ENCODE measurements at places on chromosomes 7 and 10.

DNA sequence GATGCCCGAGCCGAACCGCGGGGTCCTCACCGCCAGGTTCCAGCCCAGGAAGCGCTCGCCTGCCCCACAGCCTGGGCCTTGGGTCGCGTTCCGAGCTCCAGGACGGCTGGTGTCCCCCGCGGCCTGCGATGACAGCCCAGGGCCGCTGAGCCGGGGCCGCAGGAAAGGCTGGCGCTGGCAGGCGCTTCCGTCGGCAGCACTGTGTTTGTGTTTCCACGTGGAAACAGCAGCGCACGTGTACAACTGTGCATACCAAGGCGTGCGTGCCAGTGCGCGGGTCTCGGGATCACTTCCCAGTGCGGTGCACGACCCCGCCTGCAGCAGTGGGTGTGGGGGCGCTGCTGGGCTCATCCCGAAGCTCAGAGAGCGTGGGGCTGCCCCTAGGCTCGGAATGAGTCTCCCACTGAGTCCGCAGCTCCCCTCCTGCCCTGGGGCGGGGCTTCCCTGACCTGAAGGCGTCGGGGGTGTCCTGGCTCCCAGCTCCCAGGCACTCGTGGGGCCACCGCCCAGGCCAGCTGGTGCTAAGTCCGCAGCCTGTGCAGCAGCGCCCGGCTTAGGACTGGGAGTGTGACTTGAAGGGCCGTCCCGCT is 17.2 kb downstream of the AP5Z1 start:
- peak; percentile 61 for DNase-seq

DNA sequence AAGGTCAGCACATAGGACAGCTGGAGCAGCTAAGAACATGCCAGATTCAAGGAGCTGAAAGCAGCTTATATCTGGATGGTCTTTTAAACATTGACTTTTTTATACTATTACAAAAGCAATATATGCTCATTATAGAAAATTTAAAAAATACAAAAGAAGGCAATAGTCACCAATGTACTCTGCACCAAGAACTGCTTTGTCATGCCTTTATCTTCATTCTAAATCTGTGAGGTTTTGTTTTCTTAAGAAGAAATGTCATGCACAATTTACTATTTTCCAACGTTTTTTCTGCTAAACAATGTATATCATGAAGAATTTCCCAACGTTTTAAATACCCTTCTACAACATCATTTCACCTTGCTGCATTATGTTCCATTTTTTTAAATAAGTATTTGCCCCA is 2.8 kb downstream of the LIPM start:
- peak; percentile 57 for DNase-seq

DNA sequence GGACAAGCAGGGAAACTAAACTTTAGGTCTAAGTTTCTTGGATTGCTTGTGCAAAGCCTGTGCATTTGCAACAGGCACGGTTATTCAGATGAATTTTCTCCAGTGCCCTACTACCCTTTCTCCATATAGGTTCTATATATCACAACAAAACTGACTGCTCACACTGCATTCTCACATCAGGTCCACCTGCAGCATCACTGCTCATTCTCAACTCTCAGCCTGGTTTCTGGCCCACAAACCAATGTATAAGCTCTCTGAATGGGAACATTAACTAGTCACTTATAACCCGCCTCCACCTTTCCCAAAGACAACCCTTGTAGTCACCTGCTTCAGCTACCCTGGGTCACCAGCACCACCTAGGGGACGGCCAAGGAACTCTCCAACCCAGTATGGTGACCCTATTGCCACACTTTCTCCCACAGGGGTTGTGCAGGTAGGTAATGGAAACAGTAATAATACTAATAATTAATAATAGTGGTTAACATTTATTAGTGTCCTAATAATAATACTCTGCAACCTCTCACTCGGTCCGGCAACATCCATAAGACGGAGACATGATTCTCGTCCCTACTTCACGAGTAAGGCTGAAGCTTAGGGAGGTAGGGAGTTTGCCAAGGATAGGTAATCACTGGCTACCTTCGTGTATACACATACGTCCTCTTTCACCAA is 97.3 kb downstream of the CLEC2L start:
- peak; percentile 63 for DNase-seq

- DNase-seq: no peak
Measured at GRCh38 chr7:22268884-22269421, 88.0 kb downstream of the RAPGEF5 start.

GRCh38 chr10:96673318-96674099 is 46.8 kb downstream of the PIK3AP1 start:
- peak; percentile 89 for DNase-seq

- no peak for DNase-seq
Measured at GRCh38 chr10:97539523-97540200, 32.9 kb upstream of the ANKRD2 start.

DNA sequence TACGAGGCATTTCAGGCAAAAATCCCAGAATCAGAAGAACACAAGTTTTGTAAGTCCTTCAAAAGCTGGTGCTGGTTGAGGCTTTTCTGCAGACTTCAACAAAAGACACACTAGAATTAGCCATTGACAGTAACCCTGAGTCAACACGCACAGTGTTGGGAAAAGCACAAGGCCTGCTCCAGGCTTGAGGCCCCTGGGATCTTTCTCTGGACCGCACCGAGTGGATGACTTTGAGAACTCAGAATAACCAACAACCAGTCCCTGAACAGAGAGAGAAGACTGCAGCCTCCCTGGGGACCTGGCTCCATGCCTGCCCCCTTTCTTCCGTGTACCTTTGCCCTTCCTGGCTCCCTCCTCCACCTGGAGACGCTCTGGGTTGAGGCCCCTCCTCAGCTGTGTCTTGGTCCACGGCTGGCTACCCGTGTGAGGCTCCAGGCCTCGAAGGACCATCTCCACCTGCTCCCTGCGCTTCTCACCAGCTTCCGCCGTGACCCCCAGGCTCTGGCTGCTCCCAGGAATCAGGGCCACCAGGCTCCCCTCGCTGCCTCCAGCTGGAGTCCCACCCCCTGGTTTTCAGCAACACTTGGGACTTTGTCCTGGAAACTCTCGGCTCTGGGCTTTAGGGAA is 28.4 kb downstream of the DIP2C start:
- DNase-seq: no peak

DNA sequence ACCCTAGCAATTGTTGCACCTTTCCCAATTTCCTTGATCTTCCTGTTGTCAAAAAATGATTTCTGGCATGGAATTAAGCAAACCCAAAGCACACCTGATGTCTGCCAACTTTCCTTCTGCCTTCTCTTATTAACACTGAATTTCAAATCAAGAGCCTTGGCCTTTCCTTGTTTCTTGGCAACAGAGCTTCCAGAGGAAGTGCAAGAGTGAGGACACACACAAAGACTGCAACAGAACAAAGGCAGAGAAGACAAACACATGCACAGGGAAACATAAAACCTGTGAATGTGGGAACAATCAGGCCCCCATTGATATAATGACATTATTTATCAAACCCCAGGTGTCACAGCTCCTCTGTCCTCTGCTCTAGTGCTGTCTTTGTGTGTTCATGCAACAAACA is 73.0 kb upstream of the IL6 start:
- DNase-seq: no peak

GRCh38 chr10:111560027-111560426 is 483.2 kb downstream of the ADRA2A start:
- no peak for DNase-seq

DNA sequence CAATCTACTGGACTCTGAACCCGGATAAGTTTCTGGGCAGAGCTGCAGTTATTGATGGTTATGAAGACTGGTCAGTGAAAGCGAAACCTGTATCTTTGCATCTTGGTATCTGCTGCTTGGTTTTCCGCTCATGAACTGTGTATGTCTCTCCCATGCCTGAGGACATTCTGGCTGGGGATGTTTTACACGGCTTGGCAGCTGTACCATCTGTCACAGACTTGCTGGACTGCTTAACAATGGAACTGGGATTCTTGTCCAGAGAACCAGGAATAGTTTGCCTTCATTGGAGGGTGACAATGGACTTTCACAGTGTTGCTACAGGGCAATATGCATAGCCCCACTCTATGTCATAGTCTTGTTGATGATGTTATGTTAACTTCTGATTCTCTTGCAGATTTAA is 119.9 kb upstream of the TMEM106B start:
- no peak for DNase-seq

DNA sequence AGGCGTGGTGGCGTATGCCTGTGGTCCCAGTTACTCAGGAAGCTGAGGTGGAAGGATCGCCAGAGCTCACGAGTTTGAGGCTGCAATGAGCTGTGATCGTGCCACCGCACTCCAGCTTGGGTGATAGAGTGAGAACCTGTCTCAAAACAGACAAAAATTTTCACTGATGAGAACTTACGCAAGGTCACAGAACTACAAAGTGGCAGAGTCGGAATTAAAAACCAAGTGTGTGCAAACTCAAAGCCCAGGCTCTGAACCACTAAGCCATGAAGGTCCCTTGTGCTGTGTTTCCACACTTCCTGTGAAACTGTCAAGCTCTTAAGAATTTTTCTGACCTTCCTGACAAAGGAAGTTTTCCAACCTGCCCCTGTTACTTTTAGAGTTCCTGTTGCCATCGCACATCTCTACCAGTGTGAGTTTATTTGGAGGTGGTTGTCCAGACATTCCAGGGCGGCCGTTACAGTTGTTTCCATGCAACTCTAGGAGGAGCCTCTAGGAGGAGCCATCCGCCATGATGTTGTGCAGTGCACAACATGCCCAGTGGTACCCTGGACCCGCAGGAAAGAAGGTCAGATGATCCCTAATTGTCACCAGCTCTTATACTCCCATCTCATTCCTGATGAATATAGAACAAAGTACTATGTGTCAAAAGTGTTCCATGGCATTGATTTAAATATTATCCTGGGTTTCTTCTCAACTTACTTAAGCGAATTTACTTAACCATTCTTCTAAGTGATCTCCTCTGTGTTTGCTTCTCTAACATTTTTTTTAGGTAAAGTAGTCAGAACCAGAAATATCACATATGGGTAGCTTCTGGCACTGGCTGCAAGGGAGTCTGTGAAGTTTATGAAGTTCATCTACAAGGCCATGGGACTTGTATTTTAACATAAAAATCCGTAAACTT is 49.0 kb upstream of the LYZL1 start:
- peak; percentile 55 for DNase-seq

- no peak for DNase-seq
Measured at GRCh38 chr10:8051851-8052257, 2.6 kb upstream of the GATA3 start.

GRCh38 chr7:25586513-25586912 is 358.2 kb upstream of the NPVF start:
- DNase-seq: peak; percentile 43

- DNase-seq: no peak
Measured at GRCh38 chr10:10788761-10789160, 228.9 kb upstream of the CELF2 start.

GRCh38 chr10:84333864-84334451 is 5.6 kb downstream of the CCSER2 start:
- peak; percentile 82 for DNase-seq

GRCh38 chr7:106309362-106309761 is 24.6 kb upstream of the NAMPT start:
- no peak for DNase-seq

GRCh38 chr7:9013940-9014339 is 580.5 kb downstream of the NXPH1 start:
- no peak for DNase-seq

GRCh38 chr10:122476333-122476695 is 15.0 kb downstream of the HTRA1 start:
- no peak for DNase-seq

DNA sequence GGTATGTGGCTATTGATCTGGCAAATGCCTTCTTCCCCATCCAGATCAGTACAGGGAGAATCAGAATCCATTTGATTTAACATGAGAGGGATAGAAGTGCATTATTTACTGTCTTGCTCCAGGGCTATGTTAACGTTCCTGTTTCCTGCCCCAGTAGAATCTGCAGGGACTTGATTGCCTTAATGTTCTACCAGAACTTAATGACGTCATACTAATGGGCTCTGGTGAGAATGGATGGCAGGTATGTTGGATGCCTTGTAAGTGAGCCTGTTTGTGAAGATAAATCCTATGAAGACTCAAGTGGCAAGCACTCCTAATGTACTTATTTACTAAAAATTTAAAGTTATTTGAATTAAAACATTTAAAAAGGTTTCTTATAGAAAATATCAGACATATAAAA is 44.5 kb upstream of the CHCHD3 start:
- no peak for DNase-seq

DNA sequence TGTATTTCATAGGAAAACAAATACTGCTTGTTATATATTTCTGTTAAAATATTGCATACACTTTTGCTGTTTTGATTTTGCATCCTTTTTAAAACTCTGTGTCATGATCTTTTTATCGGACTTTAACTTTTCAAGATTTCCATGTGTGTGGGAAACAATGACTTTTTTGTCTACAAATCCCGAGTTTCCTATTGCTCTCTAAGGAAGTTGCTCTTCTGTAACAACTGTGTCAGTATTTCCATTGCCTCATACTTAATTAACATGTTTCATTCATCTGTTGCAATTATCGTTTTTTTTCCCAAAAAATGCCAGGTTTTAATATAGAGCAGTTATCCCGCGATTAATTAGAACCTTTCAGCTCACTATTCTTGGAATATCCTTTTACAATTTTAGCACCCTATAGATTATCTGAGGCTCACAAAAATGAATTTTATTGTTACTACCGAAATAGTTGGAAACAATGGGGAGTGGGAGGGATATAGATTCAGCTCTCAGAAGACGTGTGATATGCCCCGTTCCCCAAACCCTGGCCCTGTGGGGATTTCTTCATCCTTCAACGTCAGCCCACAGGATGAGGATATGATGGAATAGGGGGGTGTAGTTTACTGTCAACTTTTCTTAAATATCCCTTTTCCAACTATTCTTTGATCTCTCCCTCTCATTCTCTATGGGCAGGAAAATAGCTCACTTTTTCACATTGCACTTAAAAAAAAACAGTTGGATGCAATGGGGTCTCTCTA is 297.6 kb upstream of the IGFBP3 start:
- DNase-seq: no peak

DNA sequence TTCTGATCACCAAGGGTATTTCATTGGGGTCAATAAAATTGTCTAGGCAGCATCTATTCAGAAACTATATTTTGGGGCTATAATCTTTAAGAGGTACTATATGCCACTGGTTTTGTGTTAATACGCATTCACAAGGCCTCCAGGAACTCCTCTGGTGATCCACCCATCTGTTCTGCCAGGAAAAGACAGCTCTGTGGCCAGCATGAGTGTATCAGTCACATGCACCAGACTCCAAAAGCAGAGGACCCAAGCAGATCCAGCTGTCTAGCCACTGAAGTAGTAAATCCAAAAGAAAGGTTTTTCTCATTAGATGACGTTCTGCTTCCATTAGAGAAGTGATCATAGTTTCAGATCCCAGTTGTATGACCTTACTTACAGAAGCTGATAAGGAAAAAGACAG is 199.6 kb upstream of the CELF2 start:
- no peak for DNase-seq

DNA sequence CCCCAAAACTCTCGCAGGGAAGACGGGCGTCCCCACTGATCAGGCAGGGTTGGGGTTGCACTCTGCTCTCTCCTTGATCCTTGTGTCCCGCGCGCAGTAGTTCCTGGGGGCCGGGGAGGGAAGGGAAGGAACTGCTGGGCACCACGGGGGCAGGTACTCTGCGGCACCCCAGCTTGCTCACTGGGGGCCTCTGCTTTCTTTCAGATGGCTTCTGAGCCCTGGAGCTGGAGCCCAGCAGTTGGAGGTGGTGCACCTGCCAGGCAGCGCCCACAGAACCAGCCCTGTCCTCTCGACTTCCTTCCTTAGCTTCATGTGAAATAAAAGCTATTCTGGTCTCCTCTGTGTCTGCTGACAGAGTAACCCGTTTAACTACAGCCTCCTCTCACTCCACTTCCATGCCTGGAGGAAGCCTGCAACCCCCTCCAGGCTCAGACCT is 12.2 kb downstream of the PLAC9 start:
- DNase-seq: peak; percentile 40

GRCh38 chr10:60732807-60733516 is 45.3 kb upstream of the CDK1 start:
- peak; percentile 28 for DNase-seq

Measured in hematopoietic multipotent progenitor cell treated with erythropoietin and hydrocortisone succinate and interleukin-3 and kit ligand, for 4 days (in vitro differentiated cells).